ENCODE measurements at places on chromosomes 3 and 15.

DNA sequence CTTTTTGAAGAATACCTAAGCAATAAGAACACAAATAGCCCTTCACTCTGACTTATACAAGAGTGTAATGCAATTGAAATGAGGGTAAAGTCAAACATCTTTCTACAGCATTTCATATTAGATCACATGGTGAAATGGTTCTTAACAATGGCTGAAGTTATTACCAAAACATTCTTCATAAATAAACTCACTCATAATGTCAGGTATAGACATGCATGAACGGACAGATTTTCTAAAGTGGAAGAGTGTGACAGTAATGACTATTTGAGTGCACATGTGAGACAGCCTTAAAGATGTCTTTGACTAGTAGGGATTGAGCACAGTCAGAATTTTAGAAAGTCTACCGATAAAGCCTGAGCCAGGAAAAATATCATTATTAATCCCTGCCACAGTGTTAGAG is 471.0 kb downstream of the ZPLD1 start:
- DNase-seq = no peak

- DNase-seq = peak; percentile 52
These were observed 72.9 kb downstream of the MOBP start for GRCh38 chr3:39540162-39540921.

GRCh38 chr3:142894493-142894892 is 5.6 kb upstream of the PCOLCE2 start:
- no peak for DNase-seq

DNA sequence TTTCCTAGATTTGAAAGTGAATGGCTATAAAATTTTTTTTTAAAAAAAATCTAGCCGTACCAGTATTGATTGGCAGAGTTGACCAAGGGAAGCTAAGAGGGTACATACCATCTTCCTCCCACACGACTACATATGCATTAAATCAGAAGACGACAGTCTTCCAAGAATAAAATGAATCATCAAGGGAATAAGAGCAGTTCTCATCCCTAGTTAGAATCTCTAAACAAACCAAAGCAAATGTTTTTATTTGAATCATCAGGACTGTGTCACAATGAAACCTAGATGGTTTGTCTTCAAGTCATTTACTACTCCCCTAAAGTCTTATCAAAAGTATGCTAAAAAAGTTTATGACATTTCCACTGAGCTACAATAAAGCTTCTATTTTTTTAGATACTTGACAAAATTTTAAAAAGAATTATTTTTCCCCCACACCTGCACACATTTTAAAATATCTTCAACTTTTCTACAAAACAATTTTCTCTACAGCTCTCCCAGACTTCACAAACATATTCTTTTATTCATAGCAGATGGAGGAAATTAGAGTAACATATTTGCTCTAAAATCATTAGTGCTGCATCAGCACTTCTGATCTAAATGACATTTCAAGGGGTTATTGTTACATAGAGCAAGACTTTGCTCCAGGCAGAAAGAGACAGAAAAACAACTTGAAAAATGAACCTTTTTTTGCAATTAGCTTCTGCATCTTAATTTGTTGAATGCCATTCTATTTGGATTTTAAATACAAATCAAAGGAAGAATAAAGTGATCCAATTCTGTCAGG is 547.1 kb downstream of the FHIT start:
- DNase-seq = no peak

DNA sequence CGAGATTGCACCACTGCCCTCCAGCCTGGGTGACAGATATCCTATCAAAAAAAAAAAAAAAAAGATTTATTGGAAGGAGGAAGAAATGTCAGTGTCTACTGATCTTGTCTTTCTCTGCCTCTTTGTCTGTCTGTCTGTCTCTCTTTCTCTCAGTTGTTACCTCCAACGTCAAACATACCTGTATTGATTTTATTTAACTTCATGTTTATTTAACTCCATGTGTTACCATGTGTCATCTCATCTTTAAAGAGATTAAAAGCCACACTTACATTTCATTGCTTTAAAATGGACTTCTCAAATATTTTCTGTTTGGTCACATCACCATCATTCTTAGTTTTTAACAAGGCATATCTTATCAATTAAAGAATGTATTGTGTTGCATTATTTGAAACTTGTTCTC is 9.4 kb downstream of the CLDN11 start:
- DNase-seq = no peak

DNA sequence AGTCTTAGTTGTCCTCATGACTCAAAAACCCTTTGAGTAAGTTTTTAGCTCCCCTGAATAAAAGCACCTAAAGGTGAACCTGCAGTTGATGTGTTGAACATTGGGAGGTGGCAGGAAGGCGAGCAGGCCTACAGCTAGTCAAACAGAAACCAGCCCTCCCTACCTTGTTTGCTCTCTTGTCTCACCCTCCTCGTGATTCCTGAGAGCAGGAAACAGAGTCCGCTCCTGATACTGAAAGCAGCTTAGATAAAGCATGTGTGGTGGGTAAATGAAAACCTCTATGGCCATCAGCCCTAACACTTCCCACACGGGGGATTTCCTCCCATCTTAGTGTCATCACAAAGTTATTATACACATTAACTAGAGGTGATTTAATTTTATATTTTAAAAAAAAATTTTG is 21.8 kb upstream of the CLDN18 start:
- no peak for DNase-seq

- DNase-seq = no peak
These were observed 525.5 kb upstream of the RGMA start for GRCh38 chr15:93614386-93615104.

DNA sequence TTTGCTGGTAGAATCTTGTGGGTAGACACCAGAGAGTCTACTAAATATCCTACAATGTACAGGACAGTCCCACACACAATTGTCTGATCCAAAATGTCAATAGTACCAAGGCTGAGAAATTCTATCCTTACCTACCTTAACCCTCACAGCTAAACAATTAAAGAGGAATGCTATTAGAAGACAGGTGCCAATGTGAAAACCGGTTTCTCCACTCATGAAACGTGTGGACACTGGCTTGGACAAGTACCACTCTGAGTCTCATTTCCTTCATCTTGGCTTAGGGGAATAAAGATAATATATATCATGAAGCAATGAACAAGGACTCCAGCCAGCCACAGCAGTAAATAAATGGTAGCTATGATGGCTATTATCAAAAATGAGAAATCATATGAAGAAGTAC is 90.2 kb downstream of the RFTN1 start:
- DNase-seq = no peak

- DNase-seq = no peak
These were observed 8.2 kb downstream of the SLC6A6 start for GRCh38 chr3:14410503-14411165.

DNA sequence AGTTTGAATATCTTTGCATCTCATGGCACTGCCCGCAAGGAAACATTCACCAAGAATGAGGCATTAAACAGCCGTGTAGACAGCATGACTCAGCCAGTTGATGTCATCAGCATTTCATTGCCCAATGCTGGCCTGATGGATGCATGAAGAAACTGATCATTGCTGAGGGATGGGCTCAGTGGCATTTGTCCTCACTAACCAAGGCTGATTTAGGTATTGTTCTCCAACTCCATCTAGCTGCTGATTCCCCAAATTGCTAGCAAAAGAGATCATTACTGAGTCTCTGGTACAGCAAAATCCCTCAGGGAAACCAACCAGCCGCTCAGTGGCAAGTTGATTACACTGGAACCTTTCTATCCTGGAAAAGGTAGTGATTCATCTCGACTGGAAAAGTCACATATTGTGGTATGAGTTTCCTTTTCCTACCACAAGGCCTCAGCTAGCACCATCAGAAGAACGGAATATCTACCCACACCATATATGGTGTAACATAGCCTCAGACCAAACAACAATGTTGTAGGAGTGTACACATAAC is 186.5 kb upstream of the GAP43 start:
- DNase-seq = no peak

- no peak for DNase-seq
These were observed 41.7 kb downstream of the CCR3 start for GRCh38 chr3:46283881-46284450.

GRCh38 chr3:105931500-105931899 is 62.7 kb upstream of the CBLB start:
- DNase-seq = no peak

DNA sequence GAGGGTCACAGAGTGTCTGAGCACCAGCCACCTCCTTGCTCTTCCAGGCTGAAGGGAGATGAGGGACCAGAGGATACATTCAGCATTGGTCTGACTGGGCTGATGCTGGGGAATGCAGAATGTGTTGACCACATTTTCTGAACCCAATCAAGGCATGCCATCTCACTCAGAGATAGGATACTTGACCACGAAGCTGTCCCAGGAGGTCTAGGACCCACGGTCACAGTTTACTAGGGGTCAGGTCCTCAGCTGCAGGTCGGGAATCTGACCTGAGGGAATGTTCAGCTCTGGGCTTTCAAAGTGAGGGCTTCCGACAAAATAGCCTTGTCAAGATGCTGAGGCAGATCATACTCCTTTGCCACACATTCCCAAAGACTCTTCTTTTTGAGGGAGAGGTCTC is 19.6 kb downstream of the PLA2G4E start:
- no peak for DNase-seq

DNA sequence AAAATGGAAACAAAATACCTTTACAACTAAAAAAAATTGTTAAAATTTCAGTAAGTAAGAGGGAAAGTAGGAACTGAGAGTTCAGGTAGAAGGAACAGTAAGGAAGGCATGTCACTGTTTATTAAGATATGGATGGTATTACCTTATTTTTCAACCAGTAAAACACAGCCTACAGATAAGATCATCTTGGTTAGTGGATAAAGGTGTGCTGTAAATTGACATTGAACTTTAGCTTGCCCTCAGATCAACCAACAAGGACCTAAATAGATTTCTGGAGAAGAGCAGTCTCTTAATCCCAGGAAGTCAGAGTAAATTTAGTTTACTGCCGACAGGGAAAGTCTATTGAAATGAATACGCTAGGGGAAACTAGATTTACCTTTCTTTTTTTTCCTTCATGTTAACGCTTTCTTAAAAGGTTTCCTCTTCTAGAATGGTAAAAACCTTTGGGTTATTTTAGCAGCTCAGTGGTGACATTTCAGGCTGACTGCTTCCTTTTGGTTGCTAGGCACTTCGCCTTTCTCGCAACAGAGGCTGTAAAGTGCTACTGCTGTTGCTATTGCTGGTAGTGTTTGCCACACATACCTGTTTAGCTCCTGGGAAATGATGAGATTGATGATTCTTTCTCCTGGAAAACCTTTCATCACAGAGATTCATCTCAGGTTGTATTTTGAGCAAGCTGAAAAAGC is 12.9 kb downstream of the DZIP3 start:
- no peak for DNase-seq

DNA sequence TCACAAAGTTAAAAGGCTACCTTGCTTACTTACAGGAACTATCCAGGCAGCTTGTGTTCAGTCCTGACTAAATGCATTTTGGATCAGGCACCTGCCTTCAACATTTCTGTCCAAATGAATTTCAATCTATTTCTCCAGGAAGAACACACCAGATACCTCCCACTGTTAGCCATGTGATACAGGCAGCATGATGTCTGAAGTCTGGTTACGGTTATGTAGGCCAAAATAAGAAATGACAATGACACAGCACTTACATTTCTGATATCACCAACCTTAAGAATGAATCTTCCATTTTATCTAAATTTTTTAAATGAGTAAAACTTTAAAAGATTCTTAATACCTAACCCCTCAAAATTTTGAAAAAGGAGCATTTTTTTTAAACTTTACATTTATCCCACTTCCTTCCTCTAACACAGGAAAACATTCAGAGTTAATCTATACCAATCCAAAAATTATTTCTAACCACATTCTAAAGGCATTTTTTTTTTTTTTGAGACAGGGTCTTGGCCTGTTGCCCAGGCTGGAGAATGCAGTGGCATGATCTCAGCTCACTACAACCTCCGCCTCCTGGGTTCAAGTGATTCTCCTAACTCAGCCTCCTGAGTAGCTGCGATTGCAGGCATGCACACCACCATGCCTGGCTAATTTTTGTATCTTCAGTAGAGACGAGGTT is at the start of gene MAP4:
MAP4 (minus strand) TSS at position 116 of the 673 bp plus-strand sequence. CDS start 17,556 bp downstream, outside the sequence.
- DNase-seq = no peak

GRCh38 chr3:14225421-14225820 is 46.8 kb downstream of the LSM3 start:
- DNase-seq = no peak

DNA sequence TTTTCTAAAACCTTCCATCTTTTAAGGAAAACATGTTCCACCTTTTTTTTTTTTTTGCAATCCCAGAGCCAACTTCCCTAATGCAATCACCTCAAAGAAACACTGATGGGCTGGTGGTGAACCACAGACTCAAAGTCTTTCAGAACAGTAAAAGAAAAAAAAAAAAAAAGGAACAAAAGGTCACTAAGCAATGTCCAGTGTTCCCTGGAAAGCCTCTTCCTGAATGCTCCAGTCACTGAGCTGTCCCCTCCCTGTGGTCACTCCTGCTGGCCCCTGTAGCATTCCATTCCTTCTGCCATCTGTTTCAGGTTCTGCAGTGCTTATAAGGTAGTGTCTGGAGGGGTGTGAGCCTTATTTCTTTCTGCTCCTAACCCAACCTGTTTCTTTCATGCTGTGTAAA is 53.3 kb downstream of the AAGAB start:
- no peak for DNase-seq

DNA sequence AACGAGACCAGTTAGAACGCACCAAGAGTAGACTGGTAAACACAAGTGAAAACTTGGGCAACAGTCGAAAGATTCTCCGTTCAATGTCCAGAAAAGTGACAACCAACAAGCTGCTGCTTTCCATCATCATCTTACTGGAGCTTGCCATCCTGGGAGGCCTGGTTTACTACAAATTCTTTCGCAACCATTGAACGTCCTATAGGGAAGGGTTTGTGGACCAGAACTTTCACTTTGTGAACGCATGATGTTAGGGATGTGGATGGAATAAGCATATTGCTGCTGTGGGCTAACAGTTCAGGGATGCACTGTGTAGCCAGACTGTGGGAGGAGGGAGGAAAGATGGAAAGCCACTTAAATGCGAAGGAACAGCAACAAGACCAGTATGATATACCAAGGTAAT is 34.9 kb upstream of the TBC1D23 start:
- no peak for DNase-seq

- no peak for DNase-seq
These were observed 1.3 kb upstream of the SPTSSB start for GRCh38 chr3:161372321-161373260.

DNA sequence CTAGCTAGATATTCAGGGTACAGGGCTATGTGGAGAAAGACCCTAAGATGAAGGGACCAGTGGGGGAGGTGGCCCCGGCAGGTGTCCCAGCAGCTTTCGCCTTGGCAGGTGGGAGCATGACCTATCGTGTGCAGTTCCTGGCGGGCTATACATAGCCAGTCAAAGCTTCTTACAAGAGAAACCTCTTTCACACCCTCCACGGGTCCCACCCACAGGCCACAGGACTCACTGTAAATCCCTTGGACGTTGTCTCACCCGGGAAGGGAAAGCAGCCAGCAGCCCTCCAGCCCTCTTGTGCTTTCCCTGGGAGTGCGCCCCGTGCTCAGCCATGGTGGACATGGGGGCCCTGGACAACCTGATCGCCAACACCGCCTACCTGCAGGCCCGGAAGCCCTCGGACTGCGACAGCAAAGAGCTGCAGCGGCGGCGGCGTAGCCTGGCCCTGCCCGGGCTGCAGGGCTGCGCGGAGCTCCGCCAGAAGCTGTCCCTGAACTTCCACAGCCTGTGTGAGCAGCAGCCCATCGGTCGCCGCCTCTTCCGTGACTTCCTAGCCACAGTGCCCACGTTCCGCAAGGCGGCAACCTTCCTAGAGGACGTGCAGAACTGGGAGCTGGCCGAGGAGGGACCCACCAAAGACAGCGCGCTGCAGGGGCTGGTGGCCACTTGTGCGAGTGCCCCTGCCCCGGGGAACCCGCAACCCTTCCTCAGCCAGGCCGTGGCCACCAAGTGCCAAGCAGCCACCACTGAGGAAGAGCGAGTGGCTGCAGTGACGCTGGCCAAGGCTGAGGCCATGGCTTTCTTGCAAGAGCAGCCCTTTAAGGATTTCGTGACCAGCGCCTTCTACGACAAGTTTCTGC is 15.0 kb downstream of the GRK7 start:
- no peak for DNase-seq
